SHP77 (cell line): ENCODE measurements at places on chromosomes 2 and 18.

GRCh38 chr2:107728586-107728985, 98.1 kb upstream of the RGPD4 start:
- no peak for DNase-seq

DNA sequence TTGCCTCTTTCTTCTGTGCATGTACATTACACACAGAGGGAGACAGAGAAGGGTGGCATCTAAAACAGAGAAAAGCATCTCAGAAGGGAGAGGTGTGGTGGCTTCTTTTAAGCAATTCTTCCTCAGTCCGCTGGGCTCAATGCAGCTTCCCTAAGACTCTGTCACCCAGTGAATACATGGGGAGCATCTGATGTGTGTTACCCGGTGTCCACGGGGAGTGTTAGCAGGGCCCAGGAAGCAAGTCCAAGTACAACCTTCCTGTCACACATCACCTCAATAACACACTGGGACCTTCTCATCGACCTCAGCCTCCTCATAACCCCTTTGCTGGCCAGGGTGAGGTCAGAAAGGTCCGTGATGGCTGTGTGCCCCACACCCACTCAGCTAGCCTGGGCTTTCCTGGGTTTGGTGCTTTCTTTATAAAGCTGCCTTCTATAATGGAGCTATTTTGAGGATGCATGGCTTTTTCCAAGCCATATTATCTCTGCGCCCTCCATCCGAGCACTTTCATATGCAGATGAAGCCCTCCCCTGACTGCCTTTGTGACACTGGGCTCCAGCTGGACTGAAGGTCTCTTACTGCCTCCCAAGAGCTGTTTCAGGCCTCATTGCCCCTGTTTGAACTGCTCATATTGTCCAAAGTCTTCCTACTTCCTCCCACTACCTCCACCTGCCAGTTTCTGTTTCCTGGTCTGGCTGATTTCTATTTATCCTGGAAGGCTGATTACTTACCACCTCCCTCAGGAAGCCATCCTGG, 21.4 kb downstream of the TNFRSF11A start:
- DNase-seq, result no peak

GRCh38 chr18:14092625-14093306, 39.5 kb downstream of the ZNF519 start:
- DNase-seq, result no peak

- no peak for DNase-seq
Observed at GRCh38 chr2:71827524-71827901, 320.1 kb downstream of the CYP26B1 start.
